ENCODE measurements at places on chromosomes 7 and 10. TPM values are rescaled to one million over a fixed set of nuclear protein-coding genes. Genes with fewer than 3 reads are reported as not detected.

DNA sequence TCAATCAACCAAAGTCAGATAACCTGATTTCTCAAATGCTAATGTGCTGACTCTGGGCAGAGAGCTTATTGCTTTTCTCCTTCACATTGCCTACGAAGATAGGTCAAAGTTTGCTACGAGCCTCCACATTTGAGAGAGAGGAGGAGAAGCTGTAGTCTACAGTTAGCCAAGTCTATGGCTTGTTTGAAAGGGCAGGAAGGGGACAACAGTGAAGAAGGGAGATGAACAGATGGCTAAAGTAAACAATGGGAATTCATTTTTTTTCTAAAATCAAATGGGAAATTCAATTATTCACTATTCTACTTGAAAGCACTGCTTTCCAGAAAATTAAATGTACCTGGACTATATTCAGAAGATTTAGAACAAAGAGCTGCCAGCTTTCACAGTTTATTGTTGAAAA lies 126.7 kb upstream of the C1QL3 start:
- DNase-seq: no peak
- H3K4me1 ChIP-seq: no peaks in the 10 kb centered on the region
- H3K27me3 ChIP-seq: no peaks in the 10 kb centered on the region
- no peak overlapping the region for H3K4me3 ChIP-seq

- no peak for DNase-seq
- no peak overlapping the region for H3K27ac ChIP-seq
- H3K36me3 ChIP-seq: no peaks in the 10 kb centered on the region
- peaks cover 7% of the 10 kb centered on the region for H3K4me1 ChIP-seq
- H3K4me3 ChIP-seq: no peak overlapping the region
- H3K27me3 ChIP-seq: no peaks in the 10 kb centered on the region
These were observed 171.5 kb downstream of the CCSER2 start for GRCh38 chr10:84499846-84500245.

DNA sequence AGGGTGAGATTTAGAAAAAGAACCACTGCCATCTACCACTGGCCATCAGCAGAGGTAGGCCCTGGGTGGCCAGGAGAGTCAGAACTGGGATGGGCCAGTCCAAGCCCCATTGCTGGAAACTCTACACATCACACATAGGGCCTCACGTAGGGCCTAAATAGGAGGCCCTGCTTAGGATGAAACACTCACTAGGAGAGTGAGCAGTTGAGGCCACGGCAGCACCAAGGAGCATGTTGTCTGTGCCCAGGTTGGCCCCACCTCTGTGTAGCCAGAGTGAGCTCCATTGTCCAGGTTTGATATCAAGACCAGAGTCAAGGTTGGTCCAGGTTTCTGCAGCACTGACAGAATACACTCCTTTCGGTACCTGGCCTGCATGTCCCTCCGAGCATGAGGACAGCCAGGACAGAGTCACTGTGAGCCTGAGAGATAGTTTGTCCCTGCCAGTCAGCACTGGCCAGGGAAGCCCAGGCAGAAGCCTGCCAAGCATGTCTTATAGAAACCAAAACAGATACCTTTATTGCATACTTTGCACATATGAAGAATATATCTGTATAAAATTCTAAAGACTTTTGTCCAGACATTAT lies 77.9 kb upstream of the CAMK2B start:
- H3K4me1 ChIP-seq: no peaks in the 10 kb centered on the region
- DNase-seq: no peak
- H3K27me3 ChIP-seq: no peaks in the 10 kb centered on the region
- H3K4me3 ChIP-seq: no peak overlapping the region
- peaks cover 22% of the 10 kb centered on the region for H3K36me3 ChIP-seq

DNA sequence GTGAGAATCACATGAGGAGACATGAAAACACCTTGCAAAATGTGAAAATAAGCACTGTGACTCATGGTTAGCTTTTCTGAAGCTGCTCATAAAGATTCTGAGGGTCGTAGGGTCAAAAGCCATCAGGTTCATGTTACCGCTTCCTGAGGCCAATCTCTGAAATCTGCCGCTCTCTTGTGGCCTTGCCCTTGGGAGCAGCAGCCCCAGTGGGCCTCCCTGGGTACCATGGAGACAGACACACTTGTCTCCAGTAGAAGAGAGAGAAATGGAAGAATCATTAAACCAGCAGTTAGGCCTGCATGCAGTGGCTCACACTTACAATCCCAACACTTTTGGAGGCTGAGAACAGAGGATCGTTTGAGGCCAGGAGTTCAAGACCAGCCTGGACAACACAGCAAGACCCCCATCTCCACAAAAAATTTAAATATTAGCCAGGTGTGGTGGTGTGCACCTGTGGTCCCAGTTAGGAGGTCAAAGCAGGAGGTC lies 42.8 kb downstream of the NIPSNAP2 start:
- H3K36me3 ChIP-seq: no peaks in the 10 kb centered on the region
- no peaks in the 10 kb centered on the region for H3K27me3 ChIP-seq
- no peak overlapping the region for H3K27ac ChIP-seq
- H3K4me1 ChIP-seq: peaks cover 10% of the 10 kb centered on the region
- DNase-seq: no peak

FBXL13 gene
- 0.47 TPM for polyA plus RNA-seq

CRHR2 gene
- 0.66 TPM for polyA plus RNA-seq

H2BK1 gene
- not detected for polyA plus RNA-seq
